Stimulated activated CD8-positive, alpha-beta memory T cell treated with anti-CD3 and anti-CD28 coated beads, Interleukin-15, amount 100 ng/mL, for 24 hours (primary cell): ENCODE measurements at places on chromosomes 2 and 18.

GRCh38 chr2:160266037-160266551 lies 66.0 kb upstream of the ITGB6 start:
- no peak for DNase-seq

DNA sequence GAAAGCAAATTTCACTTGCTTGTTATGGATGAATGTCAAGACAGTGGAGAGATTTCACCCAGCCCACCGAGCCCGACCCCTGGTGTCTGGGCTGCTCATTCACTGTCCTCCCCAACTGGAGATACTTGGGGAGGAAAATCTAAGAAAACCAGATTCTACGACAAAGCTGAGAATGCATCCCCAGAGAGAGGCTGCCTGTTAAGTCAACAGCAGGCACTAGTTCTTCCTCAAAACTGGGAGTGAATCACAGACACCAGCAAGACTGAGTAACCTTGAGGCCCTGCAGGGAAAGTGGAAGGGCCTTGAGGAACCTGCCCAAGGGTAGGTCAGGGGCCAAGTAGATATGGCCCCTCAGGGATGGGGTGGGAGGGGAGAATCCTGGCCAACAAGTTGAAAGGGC lies 34.2 kb upstream of the MLPH start:
- no peak for DNase-seq

GRCh38 chr2:73822276-73822675 lies 6.5 kb upstream of the STAMBP start:
- no peak for DNase-seq

DNA sequence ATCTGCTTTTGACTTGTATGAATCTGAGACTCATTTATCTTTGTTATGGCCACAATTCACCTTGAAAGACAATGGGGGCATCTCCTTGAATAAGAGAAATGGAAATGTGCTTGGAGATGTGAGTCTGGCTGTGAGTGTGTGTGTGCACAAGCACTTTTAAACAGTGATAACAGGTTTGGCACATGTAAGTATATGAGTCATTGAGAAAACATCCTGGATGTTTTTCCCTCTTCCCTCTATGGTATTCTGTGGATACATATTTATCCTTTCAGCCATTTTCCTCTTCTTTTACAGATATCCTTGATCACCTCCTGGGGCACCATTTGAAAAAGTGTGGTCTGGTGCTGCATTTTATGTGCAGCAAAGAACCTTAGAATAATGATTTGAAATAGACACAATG lies 317.3 kb upstream of the THUMPD2 start:
- DNase-seq: no peak

DNA sequence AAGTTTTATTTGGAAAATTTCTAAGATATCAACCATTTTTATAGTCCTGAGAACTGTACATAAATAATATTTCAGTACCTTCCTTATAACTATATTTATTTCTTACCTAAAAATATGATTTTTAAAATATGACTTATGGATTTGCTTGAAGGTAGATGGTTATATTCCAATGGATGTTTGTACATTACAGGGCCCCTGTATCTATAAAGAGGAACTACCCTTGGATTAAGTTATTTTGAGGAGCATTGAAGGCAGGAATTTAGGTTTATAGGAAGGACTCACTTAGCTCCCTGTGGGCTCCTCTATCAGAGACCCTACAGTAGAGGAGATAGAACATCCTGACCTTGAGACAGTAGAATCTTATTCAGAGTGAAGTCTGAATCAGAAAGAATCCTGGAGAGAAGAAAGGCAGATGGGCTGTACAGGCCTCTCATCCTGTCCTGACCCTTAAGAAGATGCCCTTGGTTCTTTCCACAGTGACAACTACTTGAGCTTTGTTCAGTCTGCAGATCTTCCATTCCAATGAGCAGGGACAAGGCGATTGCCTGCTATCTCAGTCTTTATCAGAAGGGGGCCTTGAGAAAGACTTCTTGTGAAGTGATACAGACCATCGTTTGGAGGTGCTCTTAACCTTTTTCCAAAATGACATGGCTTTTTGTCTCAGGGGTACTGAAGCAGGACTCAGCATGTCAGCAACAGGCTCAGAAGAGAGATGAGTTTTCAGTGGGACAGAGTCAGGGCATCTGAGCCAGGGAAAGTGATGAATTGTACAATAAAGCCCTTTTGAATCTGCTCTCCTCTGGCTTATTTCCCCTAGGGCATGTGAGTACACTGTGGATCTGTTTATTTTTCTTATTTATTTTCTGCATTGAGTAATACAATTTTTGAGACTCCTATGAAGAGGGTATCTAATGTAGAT lies 20.9 kb downstream of the OXER1 start:
- no peak for DNase-seq

- no peak for DNase-seq
These were observed 46.4 kb downstream of the HS1BP3 start for GRCh38 chr2:20604401-20604911.

GRCh38 chr2:196284144-196284844 lies 112.9 kb upstream of the STK17B start:
- no peak for DNase-seq

- DNase-seq: peak; percentile 31
These were observed 189.8 kb downstream of the SNTG2 start for GRCh38 chr2:1140389-1141003.

GRCh38 chr2:122745603-122746002 lies 990.2 kb downstream of the TSN start:
- DNase-seq: no peak

DNA sequence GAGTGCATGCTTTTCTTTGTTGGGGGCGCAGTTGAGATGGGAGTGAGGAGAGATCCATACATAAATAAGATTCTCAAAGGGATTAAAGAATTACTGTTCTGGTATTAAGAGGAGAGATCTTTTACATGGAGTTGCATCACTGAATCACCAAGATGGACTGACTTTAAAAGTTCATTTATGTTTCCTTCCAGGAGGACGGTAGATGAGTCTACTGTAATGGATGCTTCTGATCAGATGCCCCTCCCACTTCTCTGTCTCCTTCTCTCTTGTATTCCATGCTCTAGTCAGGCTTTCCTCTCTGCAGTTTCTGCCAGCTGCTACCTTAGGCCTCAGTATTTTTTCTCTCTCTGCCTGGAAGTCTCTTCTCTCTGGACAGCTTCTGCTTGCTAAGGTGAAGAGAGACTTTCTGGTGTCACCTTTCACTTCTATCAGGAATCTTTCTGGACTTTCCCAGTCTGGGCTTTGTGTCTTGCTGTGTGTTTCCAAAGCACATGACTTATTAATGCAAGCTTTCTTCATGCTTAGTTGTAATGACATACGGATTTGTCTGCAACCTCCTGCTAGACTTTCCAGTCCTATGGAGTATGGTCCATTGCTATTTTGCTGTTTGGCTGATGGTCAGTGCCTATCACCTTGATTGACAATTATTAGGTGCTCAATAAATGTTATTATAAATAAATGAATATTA lies 23.6 kb downstream of the FAM171B start:
- DNase-seq: no peak

- DNase-seq: no peak
These were observed 275.0 kb downstream of the ZEB2 start for GRCh38 chr2:144244938-144245337.

GRCh38 chr2:100038011-100038410 lies 104.4 kb downstream of the AFF3 start:
- no peak for DNase-seq

DNA sequence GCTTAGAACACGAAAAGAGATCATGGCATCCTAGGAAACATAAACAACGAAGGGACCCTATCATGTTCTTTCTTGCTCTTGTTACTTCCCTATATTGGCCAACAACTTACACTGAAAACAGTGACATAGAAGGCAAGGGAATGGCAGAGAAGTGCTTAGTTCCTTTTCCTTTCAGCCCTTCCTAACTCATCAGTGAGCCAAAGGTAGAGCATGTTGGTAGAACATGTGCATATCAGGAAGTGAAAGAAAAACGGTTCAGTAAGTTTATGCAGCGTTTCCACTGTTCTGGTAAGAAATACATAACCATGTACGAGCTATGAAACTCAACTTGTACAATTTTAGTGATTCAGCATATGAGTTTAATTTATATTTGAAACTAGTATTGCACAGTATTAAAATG lies 21.7 kb downstream of the AKAIN1 start:
- DNase-seq: no peak

DNA sequence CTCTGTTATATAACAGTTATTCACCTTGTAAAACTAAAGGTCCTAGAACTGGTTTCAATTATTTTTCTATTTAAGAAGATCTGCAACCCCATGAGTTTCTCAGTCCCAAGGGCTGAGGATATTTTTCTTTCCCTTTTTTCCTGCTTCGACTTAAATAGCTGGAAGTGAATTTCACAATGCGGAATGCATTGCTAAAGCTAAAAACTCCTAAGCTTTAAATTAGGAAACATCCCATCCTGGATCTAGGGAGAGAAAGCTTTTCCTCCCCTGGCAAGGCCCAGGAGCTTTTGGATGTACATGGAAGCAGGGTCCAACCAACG lies 1.4 kb downstream of the RFX8 start:
- DNase-seq: no peak

- no peak for DNase-seq
These were observed 123.6 kb upstream of the CDCA7 start for GRCh38 chr2:173231042-173231441.

DNA sequence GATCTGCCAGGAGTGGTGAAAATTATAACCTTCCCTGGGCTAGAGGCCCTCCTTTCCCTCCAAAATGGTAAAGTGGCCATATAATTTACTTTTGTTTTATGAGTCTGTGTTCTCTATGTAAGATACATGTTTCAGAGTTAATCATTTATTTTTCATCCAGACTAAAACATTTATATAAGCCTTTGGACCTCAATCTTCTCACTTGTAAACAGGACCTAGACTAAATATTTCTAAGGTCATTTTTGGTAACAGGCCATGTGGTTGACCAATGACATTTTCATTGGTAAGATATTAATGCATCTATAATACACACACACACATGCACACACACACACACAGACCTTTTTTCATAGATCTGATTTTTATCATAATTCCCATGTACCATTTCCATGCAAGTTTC lies 79.7 kb upstream of the KCTD1 start:
- no peak for DNase-seq

- DNase-seq: no peak
These were observed 35.2 kb downstream of the ST3GAL5 start for GRCh38 chr2:85853499-85854165.

GRCh38 chr18:41719808-41720207 lies 235.2 kb upstream of the PIK3C3 start:
- no peak for DNase-seq

GRCh38 chr2:172947461-172948153 lies 128.0 kb upstream of the MAP3K20 start:
- DNase-seq: no peak

GRCh38 chr2:166518634-166519390 lies 24.8 kb upstream of the SCN7A start:
- no peak for DNase-seq

DNA sequence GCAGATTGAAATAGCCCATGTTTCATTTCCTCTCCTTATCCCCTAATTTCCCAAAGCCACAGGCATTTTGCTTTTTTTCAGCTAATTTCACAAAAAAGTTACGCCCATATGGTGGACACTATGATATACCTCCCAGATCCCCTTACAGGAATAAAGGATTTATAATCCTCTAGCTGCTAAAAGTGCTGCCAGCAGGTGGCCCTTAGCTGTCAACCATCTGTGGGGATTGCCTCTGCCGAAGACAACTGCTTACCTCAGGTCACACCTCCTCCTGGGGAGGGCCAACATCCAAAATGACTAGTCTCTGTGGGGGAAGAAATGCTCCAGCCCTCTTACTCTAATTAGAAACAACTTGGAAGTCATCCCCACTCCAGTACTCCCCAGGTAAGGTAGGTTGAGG lies 61.0 kb upstream of the EPB41L3 start:
- no peak for DNase-seq

- DNase-seq: no peak
These were observed 75.3 kb downstream of the MBD2 start for GRCh38 chr18:54149078-54149697.

DNA sequence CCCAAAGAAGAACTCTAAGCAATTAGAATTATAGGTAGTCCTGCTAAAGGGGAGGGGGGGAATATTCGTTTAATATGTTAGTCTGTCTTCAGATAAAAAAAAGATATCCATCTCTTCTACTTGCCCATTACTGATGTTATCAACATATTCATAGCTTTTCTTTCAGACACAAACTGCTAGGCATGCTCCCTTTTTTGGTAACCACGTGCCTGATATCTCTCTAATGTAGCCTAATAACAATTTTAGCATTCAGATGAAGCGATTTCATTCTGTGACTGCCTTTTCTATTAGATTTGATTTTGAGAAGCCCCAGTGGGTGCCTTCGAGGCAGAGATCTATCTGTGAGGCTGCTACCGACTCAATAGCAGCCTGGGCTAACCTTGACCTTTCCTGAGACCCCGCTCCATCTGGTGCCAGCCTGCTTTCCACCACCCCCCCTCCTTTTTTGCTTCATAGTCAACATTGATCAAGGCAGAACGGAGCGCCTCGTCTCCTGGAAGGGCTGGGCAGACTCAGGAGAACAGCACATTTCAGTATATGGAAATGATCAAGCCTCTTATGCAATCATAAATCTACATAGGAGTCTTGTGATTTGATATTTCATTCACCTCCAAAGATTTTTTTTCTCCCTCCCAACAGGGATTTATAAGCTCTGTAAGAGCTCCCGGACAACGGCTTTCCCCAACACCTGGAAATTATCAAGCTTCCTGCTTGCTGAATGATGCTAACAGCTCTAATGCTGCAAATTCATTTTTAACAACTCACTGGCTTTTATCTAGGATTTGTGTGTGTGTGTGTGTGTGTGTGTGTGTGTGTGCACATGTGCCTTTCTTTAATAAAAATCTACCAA lies 14.7 kb upstream of the BCL11A start:
- DNase-seq: no peak

- no peak for DNase-seq
These were observed 11.3 kb downstream of the RAD51AP2 start for GRCh38 chr2:17506736-17507616.

DNA sequence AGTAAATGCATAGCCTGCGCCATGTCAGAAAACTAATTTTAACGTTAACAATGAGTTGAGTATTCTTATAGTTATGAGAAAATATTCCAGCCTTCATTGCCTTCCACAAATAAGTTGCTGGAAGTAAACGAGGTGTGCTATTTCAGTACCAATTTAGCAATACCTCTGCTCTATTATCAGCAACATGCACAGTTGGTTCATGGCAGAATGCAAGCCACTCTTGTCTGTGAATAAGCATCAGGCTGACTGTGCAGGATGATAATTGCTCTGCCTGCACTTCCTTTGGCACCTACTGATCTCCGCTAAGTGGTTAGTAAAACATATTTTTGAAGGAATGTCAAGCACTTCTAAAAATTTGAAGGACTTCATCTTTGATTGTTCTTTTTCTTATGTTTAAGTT lies 261.9 kb upstream of the SIX3 start:
- no peak for DNase-seq

- no peak for DNase-seq
These were observed 117.4 kb upstream of the RPRM start for GRCh38 chr2:153595939-153596338.

- no peak for DNase-seq
These were observed 16.2 kb downstream of the TANC1 start for GRCh38 chr2:158984604-158985135.

DNA sequence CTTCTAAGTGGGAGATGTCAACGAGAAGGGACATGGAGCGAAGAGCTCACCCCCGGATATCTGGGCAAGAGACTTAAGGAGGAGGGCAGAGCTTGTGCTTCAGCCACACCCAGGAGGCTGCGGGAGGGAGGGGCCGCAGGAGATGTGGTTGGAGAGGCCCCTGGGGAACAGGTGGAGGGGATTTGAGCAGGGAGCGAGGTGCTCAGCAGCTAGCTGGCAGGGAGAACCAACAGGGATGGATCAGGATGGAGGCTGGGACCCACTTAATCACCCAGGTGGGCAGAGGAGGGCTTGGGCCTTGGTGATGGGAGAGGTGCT lies 78.3 kb downstream of the MBP start:
- DNase-seq: no peak

- no peak for DNase-seq
These were observed 954.2 kb upstream of the NRXN1 start for GRCh38 chr2:51986101-51986500.
